Stimulated activated CD8-positive, alpha-beta memory T cell treated with anti-CD3 and anti-CD28 coated beads, Interleukin-7, amount 100 ng/mL, for 4 hours (primary cell): ENCODE measurements at places on chromosomes 7 and 10.
A peak's percentile ranks its signal among the peaks of the same experiment; 100 is the strongest.

GRCh38 chr7:89857767-89858166 is 296.5 kb upstream of the STEAP1 start:
- DNase-seq: no peak

- DNase-seq: no peak
Observed at GRCh38 chr7:142859829-142860228, 5.0 kb downstream of the EPHB6 start.

GRCh38 chr10:5500162-5500670 is 846 bp upstream of the CALML5 start:
- DNase-seq: no peak

DNA sequence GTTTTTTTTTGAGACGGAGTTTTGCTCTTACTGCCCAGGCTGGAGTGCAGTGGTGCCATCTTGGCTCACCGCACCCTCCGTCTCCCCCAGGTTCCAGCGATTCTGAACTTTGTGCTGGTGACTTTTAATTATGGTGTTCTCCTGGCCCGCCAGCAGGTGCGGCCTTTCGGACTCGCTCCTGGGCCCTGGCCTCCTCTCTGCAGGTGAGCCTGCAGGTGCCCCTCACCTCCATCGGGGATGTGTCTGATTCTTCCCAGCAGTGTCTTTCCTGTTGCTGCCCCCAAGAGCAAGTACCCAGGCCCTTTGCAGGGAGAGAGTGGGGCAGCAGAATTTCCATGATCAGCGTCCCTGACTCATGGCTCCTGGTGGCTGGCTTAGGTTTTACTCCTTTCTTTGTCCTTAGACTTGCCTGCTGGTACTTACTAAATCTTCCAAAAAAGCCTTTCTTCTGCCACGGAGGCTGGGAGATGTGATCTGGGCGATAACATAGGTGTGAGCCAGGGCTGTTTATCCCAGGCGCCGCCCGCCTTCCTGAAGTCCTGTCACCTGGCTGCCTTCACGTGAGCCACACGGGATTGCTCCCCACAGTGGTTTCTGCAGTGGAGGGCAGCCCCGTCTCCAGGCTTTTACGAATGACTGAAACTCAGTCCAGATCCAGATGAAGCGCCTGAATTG is 10.7 kb downstream of the WIPI2 start:
- no peak for DNase-seq

- no peak for DNase-seq
Observed at GRCh38 chr10:20635570-20635969, 261.5 kb downstream of the NEBL start.

- DNase-seq: no peak
Observed at GRCh38 chr10:29603223-29603896, 31.4 kb downstream of the SVIL start.

DNA sequence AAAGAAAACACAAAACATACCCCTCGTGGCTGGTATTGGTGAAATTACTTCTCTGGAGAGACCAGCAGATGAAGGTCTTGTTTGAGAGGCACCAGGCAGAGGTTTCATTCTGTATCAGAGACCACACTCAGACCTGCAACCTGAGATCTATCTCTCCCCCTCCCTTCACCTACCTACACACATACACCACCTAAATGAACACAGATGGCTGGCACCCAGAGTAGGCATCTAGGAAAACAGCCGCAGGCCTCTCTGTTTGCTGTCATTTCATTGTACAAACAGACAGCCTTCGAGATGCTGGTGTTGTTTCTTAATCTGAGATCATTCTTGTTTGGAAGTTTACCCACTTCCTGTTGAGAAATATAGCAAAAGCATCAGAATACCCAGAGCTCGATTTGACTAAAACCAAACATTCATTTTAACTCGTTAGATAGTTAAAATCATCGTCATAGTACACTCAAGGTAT is 173.9 kb upstream of the SLC25A13 start:
- no peak for DNase-seq

DNA sequence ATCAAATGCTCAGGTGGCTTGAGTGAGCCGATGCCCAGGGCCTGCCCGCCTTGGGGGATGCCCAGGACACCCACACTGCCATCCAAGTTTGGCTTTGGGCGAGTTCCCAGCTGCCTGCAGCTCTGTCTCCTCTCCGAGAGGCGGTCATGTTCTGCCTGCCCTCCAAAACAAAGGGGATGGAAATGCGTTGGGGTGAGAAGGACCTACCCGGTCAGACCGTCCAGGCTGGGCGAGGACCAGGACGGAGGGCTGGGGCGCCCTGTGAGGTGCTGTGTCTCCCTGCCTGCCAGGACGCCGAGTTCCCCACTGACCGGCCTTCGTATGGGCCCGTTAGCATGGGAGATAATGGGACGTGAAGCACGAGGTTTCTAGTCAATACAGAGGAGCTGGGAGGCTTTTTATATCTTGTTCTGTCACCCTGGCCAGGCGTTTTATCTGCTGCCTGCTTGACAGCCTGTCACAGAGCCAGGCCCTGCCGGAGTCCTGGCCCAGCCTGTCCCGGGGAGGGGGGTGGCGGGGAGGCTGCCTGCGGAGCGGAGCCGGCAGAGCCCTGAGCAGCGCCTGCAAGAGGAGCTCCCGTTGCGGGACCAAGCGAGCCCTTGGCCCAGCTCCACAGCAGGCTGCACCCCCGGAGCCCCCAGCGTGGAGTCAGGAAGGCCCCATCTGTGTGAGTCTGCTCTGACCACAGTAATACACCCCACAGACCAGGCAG is 22.0 kb upstream of the ELFN1 start:
- no peak for DNase-seq

GRCh38 chr7:116024826-116025809 is 5.4 kb downstream of the TFEC start:
- DNase-seq: no peak

DNA sequence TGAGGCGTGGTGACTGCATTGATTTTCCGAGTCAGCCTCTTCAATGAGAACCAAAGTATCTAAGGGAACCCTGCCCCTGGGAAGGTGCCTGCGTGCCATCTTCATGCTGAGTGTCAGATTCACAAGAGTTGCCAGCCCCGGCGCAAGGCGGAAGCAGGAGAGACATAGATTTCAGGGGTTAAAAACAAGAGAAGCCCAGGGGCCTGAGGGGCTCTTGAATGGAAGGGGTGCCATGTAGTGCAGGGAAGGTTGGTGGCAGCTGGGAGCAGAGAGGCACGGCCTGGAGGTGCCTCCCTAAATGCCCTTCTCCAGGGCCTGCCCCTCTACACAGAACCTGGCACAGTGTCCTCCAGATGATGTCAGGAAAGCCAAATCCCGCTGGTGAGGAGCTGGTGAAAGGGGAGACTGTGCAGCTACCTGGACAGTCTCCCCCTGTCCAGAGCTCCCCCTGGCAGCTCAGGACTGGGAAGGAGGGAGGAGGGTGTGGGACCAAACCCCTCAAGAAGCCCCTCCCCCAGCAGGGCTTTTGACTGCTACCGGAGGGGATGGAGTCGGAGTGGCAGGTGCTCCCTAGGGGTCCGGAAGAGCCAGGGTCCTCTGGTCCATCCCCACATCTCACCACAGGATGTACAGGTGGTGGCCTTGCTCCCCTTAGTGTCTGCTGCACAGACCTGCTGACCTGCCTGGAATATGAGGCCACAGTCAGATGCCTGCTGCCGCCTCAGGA is 137.9 kb downstream of the TCERG1L start:
- DNase-seq: no peak

DNA sequence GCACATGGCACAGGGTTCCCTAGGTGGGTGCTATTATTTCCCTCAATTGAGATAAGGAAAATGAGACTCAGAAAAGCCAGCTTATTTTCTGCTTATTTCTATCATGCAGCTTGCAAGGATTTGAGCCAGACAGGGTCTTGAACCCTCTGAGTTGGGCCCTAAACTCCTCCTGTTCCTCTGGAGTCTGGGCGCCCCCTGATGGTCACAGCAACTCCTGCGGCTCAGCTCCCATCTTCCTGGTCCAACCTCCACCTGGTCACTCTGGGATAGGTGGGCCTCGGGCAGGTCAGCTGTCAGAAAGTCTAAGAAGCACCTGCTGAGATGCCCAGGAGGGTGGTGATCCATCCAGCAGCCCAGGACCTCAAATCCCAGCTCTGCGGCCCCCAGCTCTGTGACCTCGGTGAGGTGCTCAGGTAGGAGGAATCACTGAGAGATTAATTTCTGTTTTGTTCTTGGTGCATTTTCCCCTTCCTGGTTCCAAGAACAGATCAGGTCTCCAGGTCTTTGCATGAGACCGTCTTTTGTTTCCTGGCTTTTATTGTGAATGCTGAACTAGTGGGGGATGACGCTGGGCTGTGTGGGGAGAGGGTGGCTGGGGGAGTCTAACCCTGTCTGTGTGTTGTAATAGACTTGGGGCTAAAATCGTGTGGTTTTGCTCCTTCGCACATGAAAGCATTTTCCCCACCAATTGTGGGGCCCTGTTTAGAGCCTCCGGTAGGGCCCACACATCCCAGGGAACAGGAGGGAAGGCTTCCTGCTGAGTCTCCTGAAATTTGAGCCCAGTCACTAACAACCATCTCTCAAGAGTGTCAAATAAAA is 32.8 kb downstream of the TMEM130 start:
- DNase-seq: no peak

DNA sequence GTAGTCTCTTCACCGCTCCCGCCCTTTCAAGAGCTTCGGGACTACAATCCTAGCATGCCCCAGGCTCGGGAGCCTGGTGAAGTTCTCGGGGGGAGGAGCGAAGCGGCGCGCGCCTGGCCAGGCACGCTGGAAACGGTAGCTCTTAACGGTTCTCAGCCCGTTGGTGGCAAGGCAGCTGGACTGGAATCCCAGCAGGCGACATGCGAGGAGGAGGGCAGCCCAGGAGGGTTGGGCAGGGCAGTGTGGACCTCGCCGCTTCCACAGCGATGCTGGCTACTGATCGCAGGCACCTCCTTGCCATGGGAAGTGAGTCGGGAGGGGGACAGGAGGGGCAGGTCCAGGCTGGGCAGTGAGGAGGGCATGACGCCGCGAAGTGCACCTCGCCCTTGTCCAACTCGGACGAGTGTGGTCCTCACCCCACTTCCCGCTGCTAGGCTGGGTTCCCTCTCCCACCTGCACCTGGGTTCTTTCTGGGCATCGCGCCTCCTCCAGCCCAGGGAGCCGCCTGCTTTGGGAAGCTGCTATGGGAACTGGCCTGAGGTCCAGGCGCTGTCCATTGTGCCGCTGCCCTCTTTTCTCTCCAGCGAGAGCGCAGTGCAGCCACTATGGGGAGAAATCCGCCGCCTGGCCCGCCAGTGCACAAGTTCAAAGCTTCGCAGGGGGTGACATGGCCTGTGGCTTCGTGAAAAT is 367.8 kb upstream of the NUPR2 start:
- DNase-seq: no peak

- no peak for DNase-seq
Observed at GRCh38 chr10:63374991-63375390, 90.8 kb downstream of the JMJD1C start.

DNA sequence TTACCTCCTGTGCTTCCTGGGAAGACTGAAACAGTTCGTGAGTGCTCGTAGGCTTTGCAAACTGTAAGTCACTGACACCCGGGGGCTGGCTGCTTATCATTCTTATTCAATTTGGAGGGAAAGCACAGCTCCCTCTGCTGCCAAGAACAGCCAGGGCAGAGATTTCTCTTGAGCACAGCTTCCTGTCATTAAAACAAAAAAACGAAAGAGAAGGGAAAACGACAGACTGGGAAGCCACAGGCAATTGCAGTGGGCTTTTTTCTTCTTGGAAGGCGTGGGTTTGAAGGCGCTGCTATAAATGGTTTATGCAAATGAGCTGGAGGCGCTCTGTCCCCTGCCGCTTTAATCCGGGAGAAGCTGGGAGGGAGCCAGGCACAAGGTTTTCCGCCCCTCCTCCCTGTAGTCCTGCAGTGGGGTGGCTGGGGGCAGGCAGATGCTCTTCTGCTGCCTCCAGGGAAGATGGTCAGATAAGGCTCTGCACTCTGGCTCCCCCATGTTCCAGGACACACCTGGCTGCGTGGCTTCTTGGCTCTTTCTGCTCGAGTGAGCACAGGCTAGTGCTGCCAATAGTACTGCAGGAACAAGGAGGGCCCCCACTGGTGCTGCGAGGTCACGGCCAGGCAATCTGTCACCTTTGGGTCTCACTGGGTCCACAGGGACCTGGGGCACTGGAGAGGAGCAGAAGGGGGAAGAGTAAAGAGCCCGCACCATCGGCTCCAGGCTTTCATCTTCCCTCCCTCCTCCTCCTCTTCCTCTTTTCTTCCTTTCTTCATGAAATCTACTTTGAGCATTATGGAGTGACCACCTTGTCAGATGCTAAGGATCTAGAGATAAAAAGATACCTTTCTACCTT is 49.5 kb downstream of the NEURL1 start:
- DNase-seq: peak; percentile 18

DNA sequence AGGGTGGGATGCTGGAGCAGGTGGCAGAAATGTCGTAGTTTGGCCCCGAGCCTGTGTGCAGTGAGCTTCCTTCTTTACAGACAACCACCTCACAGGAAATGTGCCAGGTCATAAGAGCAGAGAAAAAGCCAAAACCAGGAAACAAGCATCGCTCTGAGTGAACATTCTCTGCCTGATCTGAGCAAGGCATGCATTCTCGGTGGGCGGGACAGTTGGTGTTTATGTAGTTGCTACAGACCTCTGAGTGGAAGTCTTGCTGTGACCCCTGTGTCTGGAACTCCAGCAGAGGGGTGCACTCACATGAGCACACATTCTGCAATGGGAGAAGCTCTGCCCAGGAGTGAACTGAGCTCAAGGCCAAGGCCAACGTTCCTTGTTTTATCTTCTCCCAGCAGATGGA is 230.1 kb downstream of the TCERG1L start:
- DNase-seq: no peak

GRCh38 chr7:68429411-68430117 is 1168.7 kb upstream of the AUTS2 start:
- no peak for DNase-seq

DNA sequence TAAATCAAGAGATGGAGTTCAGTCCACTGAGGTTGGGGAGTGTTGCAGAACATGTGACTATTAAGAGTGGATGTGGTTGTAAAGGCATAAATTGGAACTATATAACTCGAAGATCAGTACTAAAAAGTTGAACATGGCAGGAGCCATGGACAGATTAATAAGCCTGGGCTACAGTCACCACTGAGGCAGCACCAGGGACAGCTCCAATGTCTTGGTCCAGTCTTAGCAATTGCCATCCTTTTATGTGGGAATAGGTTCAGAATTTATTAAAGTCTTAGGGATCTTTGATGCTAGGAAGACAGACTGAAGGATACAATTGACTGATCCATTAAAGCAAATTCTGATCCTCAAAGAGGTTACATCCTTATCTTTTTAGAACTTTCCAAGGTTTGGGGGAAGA is 156.6 kb downstream of the ADRA2A start:
- no peak for DNase-seq

DNA sequence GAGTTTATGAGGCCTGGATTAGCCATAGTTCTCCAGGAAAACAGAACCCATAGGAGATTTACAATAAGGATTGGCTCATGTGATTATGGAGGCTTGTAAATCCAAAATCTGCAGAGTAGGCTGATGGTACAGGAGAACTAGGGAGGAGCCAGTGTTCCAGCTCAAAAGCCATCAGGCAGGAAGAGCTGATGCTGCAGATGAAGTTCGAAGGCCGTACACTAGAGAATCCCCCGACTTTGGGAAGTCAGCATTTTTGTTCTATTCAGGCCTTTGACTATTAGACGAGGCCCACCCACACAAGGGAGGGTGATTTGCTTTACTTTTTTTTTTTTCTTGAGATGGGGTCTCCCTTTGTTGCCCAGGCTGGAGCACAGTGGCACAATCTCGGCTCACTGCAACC is 37.6 kb downstream of the KIN start:
- no peak for DNase-seq

- no peak for DNase-seq
Observed at GRCh38 chr7:36690514-36691187, 33.6 kb downstream of the AOAH start.
